ENCODE measurements at places on chromosomes 1 and 21. TPM values are rescaled to one million over a fixed set of nuclear protein-coding genes. Genes with fewer than 3 reads are reported as not detected.

The EDARADD gene
- total RNA-seq, result 0.78 TPM

DNA sequence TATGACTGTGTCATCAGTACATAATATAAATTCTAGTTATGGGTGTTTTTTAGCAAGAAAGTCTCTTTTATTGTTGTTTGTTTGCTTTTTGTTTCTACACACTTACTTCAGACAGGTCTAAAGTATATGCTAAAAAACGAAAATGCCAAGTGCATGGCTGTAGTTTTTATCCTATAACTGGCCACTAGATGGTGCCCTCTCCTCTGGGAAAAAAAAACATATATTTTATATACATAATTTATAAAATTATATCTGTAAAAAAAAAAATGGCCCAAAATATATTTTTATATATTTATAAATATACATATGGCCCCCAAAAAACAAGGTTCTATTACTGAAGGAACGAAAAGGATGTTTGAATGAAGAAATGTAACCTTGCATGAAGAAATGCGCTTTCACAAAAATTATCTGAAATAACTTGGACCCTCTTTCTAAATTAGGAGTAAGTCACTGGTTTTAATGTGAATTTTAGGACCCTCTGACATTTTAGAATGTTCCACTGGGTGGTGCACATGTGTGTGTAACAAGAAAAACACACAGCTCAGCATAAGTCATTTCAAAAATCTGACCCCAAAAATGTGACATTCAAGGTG, 93.5 kb downstream of the TTLL7 start:
- DNase-seq, result no peak

- DNase-seq, result no peak
These were observed 6.7 kb upstream of the SLC27A3 start for GRCh38 chr1:153768316-153769181.

- no peak for DNase-seq
These were observed 21.5 kb upstream of the QSOX1 start for GRCh38 chr1:180133193-180133592.

DNA sequence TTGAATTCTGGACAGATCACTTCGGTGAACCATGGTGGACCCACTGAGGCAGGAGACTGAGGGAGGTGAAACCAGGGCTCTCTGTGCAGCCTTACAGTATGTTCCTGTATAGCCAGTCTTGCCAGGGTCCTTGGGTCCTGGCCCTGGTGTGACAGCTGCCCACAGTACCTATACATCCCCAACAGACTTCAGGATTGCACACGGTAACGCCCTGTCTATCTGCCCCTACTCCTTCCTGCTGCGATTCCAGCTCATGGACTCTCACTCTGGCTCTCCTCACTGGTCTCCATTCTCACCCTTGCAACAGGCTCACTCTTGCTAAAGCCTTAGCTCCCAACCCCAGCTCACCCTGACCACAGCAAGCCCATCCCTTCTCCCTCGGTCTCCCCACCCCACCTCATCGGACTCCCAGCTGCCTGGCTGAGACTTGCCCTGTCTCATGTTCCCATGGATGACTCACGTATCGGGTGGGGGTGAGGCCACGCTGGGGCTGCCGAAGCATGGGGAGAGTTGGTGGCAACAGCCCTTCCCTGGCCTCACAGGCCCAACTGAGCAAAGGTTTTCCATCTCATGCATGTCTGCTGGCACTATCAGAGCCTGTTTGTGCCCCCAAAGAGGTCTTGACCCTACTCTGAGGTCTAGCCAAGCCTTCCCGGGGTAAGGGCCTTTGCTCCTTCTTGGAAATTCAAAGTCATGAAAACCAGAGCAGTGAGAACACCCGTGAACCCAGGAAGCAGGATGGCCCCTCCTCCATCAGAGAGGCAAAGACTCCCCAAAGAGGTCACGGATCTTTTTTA, 7.1 kb downstream of the PHLDA3 start:
- DNase-seq, result peak; percentile 89

DNA sequence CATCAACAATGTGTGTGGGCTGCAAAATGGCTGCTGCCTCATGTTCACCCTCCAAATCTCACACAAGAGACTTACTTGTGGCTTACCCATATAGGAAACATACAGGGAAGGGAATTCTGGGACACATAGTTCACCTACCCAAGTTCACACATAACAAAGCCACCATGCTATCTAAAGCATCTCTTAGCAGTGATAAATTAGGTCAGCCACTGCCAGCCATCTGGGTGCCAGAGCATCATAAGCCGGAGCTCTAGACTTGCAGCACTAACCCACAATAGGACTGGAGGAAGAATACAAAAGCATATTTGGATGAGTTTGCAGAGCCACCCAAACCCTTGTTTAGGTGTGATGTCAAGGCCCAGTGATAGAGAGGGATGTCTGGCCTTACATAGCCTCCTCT, 321.7 kb downstream of the SEC16B start:
- DNase-seq, result no peak

The LAMC2 gene
- 42.2 TPM for total RNA-seq

- DNase-seq, result no peak
These were observed 9.2 kb downstream of the CASZ1 start for GRCh38 chr1:10787286-10787685.

The S100A4 gene
- 377 TPM for total RNA-seq

DNA sequence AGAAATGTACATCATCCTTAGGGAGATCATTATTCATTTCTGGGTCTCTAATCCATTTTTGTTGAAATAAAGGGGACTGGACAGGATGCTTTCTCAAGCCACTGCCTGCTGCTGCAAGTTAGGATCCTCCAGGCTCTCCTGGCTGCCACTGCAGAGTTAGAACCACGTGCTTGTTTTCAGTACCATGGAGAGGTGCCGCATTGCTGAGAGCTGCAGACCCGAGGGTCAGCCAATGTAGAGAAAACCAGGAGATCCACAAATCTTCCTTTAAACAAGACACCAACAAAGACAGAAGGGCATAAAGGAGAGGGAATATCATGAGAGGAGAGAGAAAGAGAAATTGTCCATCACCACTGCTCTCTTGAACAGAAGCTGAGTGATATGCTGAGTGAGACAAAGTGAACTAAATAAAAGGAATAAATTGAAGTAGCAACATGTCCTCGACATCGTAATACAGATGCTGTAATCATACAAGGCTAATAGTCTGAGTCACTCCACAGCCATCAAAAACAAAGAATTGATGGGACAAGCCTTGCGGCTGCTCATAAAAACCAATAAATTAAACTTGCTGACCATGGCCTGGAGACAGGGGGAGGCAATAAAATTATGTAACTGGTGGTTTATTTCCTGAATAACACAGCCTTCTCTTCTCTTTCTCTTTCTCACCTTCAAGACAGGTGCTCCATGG, 255.7 kb downstream of the OMA1 start:
- DNase-seq, result no peak

GRCh38 chr1:32073299-32074229, 825 bp downstream of the TMEM39B start:
- peak; percentile 53 for DNase-seq

DNA sequence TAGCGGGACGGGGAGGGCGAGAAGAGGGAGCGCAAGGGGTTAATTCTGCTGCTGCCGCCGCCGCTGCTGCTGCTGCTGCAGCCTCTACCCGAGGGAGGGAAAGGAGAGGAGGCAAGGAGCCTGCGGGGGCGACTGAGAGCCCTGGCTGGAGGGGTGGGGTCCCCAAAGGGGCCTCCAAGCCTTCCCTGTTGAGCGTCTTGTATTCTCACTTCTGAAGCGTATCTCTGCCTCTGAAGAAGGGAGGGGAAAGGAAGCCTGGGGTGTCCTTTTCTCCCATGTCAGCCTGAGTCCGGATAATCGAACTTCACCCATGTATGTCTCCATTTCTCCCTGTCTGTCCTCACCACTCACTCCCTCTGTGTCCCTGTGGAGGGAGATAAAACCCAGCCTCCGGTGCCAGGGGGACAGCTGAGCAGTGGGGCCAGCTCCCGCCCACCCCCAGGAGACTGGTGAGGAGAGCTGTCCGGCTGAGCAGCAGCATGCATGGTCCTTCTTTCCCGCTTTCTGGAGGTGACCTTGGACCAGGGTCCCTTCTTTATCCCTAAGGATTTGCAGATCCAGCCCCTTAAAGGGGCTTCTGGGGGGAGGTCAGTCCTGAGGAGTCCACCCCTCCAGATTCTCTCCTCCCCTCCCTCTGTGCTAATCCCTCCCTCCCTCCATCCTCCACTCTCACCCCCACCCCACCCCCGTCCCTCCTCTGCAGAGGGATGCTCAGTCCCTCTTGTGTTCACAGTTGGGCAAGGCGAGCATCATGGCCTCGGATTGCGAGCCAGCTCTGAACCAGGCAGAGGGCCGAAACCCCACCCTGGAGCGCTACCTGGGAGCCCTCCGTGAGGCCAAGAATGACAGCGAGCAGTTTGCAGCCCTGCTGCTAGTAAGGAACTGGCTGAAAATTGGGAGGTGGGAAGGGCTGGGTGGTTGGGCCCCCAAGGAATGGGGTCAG, 1.0 kb downstream of the NCDN start:
- DNase-seq, result no peak

GRCh38 chr1:22749919-22750684, 39.5 kb downstream of the EPHB2 start:
- DNase-seq, result no peak

GRCh38 chr1:14850563-14850962, 252.1 kb downstream of the KAZN start:
- DNase-seq, result no peak

The TMEM51 gene
- 14.7 TPM for total RNA-seq

The RNU1-4 gene
- 6,622 TPM for total RNA-seq

The RHBDL2 gene
- total RNA-seq, result 1.1 TPM

The HUNK gene
- total RNA-seq, result 2.0 TPM

The RAVER2 gene
- total RNA-seq, result 12.8 TPM

GRCh38 chr1:157431751-157432150, 120.6 kb downstream of the FCRL5 start:
- DNase-seq, result no peak

- no peak for DNase-seq
These were observed 52.8 kb upstream of the TBX15 start for GRCh38 chr1:119040906-119041305.

GRCh38 chr1:14866911-14867612, 268.6 kb downstream of the KAZN start:
- no peak for DNase-seq

The CLEC20A gene
- total RNA-seq, result not detected

The IVL gene
- not detected for total RNA-seq

- peak; percentile 45 for DNase-seq
These were observed 4.5 kb downstream of the RAB7B start for GRCh38 chr1:205998457-205999241.

GRCh38 chr1:59477286-59477685, 180.4 kb downstream of the FGGY start:
- DNase-seq, result no peak

The ZFP69 gene
- total RNA-seq, result 2.8 TPM

GRCh38 chr21:42467140-42467983, 28.7 kb downstream of the RSPH1 start:
- no peak for DNase-seq

DNA sequence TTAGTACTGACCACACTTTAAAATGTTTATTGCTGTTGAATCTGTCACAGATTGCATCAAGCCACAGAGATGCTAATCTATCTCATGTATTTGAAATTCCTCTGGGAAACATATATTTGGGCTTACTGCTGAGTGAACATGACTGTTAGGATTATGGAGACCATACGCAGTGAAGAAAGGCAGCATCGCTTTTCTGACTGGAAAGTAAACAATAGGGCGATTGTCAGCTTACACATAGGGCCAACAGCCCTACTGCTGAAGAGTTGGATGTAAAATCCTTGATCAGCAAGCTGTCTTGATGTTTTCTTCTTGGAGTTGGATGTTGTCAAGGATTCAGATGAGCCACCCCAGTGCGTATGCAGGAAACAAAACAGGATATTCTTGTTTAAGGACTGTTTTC, 368.7 kb upstream of the ADGRL2 start:
- no peak for DNase-seq

- no peak for DNase-seq
These were observed 359.8 kb downstream of the LTN1 start for GRCh38 chr21:28632755-28633408.

The PRMT6 gene
- 11.1 TPM for total RNA-seq

- DNase-seq, result no peak
These were observed 83.4 kb downstream of the DAB1 start for GRCh38 chr1:57340334-57341070.

DNA sequence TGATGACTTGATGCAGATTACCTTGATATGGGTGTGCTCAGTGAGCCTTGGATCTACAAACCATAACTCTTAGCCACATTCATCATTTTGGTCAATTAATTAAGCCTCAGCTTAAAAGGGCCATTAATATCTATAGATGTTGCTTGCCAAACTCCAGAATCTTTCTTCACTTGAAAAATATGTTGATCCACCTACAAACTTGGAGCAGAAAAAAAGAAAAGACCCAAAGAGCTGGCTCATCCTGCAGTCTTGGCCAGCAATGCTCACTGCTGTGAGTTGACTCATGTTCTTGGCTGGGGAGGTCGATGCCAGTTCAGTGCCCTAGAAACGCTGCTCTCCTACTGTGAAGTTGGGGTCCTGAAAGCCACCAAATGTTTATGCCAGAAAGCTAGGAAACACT, 75.4 kb downstream of the DPT start:
- DNase-seq, result no peak

The TNFSF4 gene
- 0.72 TPM for total RNA-seq

The CELA3A gene
- total RNA-seq, result not detected

The ZFP69B gene
- 1.3 TPM for total RNA-seq

The SLC16A4 gene
- total RNA-seq, result 15.9 TPM

GRCh38 chr1:153610811-153611301, 2.1 kb downstream of the S100A16 start:
- DNase-seq, result no peak

The TLR5 gene
- 22.3 TPM for total RNA-seq

The DLGAP3 gene
- 0.35 TPM for total RNA-seq

The CRYZL1 gene
- total RNA-seq, result 38.0 TPM

The SLC27A3 gene
- total RNA-seq, result 105 TPM

GRCh38 chr1:7896994-7897393, 43.6 kb downstream of the TNFRSF9 start:
- no peak for DNase-seq

GRCh38 chr1:34844252-34844634, 15.3 kb downstream of the SMIM12 start:
- no peak for DNase-seq

DNA sequence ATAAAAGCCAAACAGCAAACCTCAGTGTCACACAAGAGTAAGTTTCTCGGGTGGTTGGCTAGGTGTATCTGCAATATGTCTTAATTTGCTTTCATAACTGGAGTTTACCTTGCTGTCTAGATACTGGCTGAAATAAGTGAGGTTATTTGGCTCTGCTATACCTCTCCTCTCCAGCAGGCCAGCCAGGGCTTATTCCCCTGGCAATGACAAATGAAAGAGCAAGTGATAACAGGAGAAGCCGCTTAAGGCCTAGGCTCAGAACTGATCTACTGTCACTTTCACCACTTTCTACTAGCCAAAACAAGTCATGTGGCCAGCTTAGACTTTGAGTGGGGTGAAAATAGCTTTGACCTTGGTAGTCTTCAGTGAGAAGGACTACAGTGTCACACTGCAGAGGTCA, 4.8 kb upstream of the RPE65 start:
- no peak for DNase-seq
